ELR (cell line): ENCODE measurements at places on chromosomes 3 and 15.
A peak's percentile ranks its signal among the peaks of the same experiment; 100 is the strongest.

- no peak for DNase-seq
These were observed 51.5 kb upstream of the COL6A6 start for GRCh38 chr3:130465521-130465920.

- DNase-seq, result peak; percentile 63
These were observed 172.3 kb upstream of the TSC22D2 start for GRCh38 chr3:150235799-150236198.

DNA sequence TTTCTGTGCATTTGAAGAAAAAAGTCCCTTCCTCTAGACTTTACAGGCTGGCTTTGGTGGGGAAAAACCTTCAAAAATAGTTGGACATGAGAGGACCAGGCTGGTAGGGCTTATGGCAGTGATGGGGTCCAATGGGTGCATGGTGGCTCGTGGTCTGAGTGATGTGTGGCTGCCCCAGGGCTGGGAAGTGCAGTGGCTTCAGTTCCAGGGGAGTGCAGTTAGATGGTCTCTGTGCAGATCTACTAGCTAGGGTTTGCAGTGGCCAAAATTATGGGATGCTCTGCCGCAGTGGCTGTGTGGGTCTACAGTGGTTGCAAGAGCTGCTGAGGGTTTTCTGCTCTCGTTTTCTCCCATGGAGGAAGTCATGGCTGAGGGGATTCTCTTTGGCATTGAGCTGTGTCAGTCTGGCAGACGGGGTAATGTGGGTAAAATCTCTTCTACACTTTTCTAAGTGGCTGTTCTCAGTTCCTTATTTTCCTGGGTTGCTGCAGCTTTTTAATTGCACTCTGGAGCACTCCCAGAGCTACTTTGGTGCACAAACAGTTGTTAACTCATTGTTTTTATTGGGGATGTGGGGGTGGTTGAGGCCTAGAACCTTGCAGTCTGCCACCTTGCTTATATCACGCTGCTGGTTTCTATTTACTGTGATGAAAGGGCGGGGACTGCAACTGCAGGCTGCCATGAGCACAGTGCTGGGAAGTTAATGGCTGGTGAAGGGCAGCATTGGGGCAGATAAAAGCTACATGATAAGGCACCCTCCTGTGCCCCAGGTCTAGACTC is 1324.6 kb downstream of the NSUN3 start:
- DNase-seq, result no peak

DNA sequence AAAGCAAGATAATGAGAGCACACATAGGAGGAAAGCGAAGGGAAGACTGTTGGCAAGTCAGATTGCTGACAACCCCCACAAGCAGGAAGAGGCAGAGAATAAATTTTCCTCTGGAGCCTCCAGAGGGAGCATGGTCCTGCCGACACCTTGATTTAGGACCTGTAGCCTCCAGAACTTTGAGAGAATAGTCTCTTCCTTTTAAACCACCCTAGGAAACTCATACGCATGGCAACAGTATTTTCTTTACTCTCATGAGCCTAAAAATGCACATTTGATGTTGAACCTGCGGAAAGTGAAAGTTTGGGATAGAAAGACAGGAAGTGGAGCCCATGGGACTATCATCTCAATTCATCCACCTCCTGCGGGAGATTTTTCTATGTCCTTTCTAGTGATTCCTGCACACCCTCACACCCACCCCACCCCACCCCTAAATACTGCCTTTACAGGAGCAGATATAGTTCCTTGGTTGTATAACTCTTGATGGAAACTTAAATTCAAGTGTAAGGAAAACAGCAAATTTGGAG is 116.7 kb upstream of the LPP start:
- DNase-seq, result peak; percentile 60

DNA sequence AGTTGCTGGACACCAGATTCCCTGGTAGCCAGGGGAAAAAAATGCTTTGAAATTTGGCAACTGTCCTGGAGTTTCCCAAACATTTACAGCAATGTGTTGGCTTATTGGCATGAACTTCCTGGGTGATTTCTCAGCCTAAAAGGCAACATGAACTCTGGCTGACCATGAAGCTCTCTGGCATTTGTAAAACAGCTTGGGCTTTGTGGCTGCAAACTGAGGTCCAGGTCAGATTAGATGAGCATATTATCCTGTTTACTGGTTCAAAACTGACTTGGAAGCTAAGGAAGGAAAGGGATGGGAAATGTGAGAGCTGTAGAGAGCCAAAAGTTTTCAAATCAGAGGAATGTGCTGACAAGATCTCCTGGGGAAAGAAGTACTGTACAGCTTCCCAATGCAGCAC is 139.0 kb downstream of the P3H2 start:
- peak; percentile 87 for DNase-seq

DNA sequence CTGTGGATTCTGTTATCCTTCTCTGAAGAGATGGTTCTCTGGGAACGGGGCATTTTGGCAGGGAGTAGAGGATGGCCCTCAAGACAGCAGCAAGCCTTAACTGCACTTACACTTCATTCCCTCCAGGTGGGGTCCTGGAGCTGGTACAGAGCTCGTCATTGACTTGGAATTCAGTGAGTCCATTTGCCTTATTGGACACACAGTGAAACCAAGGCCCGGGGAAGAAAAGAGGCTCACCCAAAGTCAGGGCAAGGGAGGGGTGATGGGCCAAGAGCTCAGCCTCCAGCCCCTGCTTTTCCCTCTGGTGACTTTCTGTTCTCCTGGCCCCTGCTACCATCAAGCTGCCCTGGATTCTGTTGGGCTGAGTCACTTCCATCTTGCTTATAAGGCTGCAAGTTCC is 125.6 kb downstream of the ETFA start:
- peak; percentile 82 for DNase-seq

- no peak for DNase-seq
These were observed 15.4 kb downstream of the MYH15 start for GRCh38 chr3:108494906-108495531.
